ENCODE measurements at places on chromosomes 12 and 14.

DNA sequence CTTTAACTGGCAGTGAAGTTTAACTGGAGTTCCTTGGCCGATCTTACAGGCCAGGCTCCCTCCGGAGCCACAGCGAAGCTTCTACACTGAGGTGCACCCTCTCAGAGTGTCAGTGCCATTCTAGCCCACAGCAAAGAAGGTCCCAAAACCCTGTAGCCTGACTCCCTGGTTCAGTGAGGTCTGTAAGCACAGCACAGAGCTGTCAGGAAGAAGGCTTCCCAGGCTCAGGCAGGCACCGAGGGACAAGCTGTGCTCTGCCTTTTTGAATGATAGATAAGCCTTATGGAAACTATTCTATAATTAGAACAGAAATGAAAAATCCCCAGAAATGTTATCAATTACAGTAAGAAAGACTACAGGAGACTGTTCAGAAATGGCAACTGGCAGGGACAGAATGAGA lies 40.2 kb downstream of the MOK start:
- DNase-seq = no peak

- no peak for DNase-seq
These were observed 41.2 kb downstream of the YLPM1 start for GRCh38 chr14:74804219-74804825.

DNA sequence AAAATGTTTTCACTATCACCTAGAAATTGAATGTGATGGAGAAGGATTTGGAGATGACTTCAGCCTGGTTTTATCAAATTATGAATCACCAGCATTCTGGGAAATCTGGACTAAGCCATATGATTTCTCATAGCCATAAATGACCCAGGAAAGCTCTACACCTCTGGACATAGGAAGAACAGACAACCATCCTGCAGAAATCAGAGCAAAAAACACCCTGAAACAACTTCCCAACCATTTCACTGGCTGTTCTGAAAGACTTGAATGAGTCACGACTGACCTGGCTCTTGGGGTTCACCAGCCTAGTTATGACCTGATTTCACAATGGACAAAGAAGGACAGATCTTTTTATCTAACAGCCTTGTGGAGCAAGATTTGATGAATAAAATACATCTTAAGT lies 123.8 kb downstream of the KCNH5 start:
- no peak for DNase-seq

GRCh38 chr14:72810201-72810600 lies 83.7 kb downstream of the DPF3 start:
- DNase-seq = no peak

GRCh38 chr14:29062976-29063375 lies 296.4 kb downstream of the FOXG1 start:
- DNase-seq = no peak

- DNase-seq = no peak
These were observed 29.1 kb upstream of the SOS2 start for GRCh38 chr14:50260511-50260910.

GRCh38 chr12:926641-927040 lies 22.9 kb downstream of the RAD52 start:
- DNase-seq = no peak

DNA sequence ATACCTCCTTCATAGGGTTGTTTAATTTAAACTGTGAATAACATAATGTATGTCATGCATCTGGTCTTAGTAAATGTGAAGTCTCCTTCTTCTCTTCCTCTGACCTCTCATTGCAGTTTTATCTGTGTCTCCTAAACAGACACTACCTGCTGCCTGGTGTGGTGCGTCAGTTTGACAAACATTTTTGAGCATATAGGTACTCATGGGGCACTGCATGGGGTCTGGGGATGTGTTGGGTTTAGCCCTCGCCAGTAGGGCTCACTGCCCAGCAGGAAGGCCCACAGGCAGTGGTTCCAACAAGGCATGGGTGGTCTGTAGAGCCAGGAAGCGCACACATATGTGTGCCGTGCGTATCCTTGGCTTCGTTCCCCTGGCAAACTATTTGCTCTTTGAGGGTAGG lies 3.0 kb upstream of the CEBPE start:
- no peak for DNase-seq

DNA sequence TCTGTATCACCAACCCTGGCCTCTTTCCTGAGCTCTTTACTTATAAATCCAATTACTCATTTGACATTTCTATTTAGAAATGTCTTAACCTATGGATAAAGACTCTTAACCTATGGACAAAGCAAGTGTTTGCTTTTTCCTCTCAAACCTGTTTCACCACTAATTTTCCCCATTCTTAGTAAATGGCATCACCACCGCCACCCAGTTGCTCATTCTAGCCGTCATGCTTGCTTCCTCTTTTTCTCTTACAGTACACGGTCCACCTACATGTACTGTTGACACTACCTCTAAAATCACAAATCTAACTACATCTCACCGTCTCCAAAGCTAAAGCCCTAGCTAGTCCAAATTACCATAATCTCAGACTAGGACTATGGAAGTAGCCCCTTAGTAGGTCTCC lies 60.0 kb downstream of the CAPS2 start:
- no peak for DNase-seq

- no peak for DNase-seq
These were observed 197.8 kb upstream of the PRKD1 start for GRCh38 chr14:30125322-30125979.

DNA sequence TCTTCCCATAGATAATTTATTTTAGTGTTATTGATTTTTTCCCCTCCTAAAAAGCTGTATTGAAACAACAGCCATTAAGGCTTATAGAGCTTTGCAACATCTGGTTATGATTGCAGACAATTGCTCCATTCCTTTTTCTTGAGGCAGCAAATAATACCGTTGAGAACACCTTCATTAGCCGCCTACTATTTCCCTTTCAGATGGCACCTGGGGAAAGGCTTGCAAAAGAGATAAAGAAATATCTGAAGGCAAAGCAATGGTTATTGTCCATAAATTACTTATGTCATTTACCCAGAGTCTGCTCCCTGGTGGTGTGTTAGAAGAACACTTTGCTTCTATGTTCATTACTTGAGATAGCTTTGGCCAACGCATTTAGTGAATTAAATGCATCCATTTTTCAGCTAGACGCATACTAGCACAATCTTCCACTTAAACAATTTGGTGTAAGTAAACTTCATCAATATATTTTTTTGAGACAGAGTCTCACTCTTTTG lies 377.8 kb downstream of the KCNH5 start:
- DNase-seq = no peak

DNA sequence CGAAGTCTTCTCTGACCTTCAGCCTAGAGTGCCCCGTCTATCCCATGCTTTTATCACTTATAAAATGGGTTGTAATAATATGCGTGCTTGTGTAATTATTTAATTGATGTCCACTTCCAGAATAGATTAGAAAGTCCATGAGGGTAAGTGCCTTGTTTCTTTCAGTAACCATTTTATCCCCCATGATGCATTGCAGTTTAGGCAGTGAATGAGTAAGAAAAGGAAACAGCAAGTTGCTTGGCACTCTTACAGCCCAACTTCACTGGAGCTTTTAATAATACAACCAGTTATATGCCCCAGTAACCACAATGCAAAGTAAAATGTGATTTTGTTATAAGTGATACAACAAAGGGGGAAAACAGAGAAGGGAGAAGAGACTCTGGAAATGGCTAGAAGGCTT lies 287.3 kb downstream of the MED13L start:
- no peak for DNase-seq

DNA sequence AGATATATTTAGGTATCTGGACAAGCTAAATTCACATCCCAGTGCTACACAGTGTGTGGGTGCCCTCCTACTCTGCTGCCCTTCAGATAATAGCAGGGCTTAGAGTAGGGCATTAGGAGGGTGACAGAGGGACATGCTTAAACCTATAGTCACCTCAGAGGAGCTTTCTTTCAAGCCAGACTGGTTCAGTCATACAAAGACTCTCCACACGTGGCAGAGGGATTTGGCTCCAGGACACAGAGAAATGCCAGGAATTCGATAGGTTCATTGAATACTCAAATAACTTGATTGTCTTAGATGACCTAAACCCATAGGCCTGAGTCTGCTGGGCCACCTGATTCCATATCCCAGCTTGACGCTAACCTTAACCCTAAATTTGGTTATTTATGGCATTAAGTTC lies 163.5 kb downstream of the TPH2 start:
- no peak for DNase-seq

DNA sequence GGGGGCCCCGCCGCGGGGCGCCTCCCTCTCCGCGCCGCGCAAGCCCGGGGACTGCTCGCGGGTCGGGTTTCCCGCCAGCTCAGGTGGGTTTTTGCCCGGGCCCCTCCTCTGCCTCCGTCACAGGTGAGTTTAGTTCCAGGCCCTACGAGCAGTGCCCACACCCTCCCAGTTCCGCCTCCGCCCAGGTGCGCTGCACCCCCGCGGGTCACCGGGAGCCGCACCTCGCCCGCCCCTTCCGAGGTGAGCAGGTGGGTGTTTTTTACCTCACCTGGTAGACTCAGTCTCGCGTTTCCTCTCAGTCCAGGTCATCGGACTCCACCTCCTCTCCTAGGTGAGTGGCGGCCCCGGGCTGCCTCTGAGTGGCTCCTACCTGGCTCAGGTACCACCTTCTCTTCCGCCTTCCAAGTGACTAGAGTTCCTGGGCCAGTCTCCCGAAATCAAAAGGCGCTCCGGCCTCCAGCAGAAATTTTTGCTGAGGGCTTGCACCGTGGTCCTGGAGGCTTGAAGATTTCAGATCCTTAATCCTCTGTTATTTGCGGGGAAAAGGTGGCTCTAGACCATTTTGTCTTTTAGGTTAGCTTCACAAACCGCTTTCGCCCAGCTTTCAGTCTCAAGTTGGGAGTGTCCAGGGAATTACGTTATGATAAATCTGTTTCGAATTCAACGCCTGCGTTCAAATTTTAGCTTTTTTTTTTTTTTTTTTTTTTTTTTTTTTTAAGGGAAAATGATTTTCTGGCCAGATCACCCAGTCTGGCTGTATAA lies at the start of gene TMEM30B:
Gene TMEM30B (minus strand): TSS at position 153 of the 762 bp plus-strand sequence. CDS start 191 bp downstream, outside the sequence.
- no peak for DNase-seq

DNA sequence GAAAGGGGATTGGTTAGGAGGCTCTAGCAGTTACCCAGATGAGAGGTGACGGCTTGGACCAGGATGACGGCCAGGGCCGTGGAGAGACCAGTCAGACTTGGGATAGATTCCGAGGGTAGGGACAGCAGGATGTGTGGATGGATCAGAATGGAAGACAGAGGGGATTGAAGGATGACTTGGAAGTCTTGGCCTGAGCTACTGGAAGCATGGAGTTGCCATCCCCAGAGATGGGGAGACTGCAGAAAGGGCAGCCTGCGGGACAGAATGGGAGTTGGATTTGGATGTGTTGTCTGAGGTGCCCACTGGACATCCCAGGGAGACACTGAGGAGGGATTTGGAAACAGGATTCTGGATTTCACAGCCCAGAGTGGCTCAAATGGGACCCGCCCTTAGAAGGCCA lies 102.3 kb downstream of the CALM1 start:
- no peak for DNase-seq

DNA sequence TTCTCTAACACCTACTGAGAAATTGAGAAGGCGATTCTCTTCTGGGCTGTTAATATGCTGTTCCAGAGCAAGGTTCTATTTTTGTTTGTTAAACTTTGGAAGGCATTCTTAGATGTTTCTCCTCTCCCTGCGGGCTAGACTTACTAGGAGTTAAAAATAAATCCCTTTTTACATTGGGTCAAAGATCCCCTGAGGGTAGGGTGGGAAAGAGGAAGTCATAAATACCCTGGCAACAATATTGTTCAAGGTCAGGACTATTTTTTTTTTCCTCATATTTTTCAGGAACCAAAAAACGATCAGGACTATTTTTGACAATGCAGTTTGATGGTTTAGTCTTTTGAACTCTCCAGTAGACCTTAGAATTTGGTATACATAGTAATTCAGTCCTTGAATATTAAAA lies 12.0 kb upstream of the SLC2A14 start:
- DNase-seq = no peak

DNA sequence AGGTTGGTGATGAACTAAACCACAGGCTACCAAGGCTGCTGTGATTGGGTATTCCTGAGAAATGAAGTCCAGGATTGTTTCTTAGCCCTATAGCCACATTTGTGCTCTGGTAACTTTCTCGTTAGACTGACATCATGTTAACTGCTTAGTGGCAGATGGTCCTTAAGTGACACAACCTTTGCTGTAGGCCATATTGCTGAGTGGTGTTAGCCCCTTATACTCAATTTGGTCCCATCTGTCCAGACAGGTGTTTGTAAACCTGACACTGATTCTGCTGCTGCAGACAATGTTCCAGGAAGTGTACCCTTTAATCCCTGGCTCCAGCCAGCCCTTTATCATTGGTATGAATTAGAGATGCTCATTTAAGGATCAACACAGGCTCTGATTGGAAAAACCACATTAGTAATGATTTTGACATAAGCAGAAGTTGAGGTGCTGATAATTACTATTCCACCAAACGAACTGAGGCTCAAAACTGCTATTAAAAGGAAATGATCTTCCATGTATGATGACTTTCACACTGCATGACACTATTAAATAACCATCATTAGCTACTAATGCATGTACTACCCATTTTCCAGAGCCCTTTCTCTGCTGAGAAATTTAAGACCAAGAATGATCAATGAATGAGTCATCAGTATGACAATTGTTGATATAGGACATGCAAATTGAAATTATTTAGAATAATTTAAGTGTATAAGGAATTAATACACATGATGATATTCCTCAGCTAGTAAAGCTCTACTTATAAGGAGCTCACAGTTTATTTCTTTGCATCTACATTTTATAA lies 3.6 kb upstream of the SSTR1 start:
- no peak for DNase-seq

- DNase-seq = no peak
These were observed 69.8 kb downstream of the MAP1LC3B2 start for GRCh38 chr12:116628989-116629388.

GRCh38 chr12:70711831-70712230 lies 74.6 kb upstream of the PTPRB start:
- DNase-seq = no peak

DNA sequence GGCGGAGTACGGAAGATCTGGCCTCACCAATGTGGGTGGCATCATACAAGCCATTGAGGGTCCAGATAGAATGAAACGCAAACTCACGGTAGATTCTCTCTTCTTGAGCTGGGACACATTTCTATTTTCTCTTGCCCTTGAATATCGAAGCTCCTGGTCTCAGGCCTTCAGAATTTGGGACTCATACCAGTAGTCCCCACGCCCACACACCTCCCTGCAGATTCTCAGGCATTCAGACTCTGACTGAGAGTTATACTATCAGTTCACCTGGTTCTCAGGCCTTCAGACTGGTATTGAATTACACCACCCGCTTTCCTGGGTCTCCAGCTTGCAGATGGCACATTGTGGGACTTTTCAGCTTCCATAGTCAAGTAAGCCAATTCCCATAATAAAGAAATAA lies 37.8 kb downstream of the EIF2S3B start:
- DNase-seq = no peak

GRCh38 chr14:22614240-22614799 lies 16.2 kb downstream of the ABHD4 start:
- DNase-seq = peak; percentile 96

- DNase-seq = no peak
These were observed 441 bp downstream of the PDE3A start for GRCh38 chr12:20368651-20369304.
